ENCODE measurements at places on chromosomes 16 and 17.

GRCh38 chr16:19923396-19923795 is 38.7 kb upstream of the GPRC5B start:
- no peak for DNase-seq

GRCh38 chr16:29011112-29011511 is 26.3 kb downstream of the LAT start:
- DNase-seq, result no peak

GRCh38 chr17:64063766-64064224 is 43.4 kb upstream of the ICAM2 start:
- DNase-seq, result no peak

GRCh38 chr17:66301864-66302741 is at the start of gene PRKCA:
PRKCA (plus strand) TSS chr17:66302613.
- DNase-seq, result peak; percentile 86

GRCh38 chr16:12539185-12539929 is 264.3 kb downstream of the CPPED1 start:
- peak; percentile 65 for DNase-seq

DNA sequence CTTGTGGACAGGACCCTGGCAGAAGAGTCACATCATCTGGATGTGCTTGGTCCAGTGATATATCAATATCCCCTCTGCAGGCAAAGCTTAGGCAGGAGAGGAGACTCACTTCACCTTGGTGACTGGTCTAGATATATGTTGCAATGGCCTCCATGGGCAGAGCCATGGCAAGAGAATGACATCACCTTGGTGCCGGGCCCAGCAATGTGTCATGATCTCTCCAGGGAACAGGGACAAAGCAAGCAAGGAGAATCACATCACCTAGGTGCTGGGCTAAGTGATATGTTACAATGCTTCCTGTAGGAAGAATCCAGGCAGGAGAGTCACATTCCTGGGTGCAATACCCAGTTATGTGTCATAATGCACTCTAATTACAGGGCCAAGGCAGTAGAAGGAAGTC is 2106.2 kb downstream of the TP53TG3F start:
- DNase-seq, result no peak

- no peak for DNase-seq
Observed at GRCh38 chr17:4800462-4801196, 1.5 kb downstream of the C17orf114 start.

DNA sequence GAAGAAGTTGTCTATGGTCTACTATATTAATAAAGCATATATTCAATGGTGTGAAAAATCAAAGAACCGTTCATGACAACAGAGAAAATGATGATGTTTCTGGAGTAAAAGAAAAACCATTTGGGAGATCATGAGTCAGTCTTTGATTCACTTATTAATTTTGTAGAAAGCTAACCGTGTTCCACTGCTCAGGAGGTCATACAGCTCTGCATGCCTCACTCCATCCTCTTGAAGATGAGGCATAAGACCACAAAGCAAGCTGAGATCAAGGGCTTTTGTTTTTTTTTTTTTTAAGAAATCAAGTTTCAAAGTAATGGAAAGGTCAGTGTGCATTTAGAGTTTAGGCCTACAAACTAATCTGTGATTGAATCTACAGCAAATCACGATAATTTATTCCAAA is 206.4 kb downstream of the CEP112 start:
- DNase-seq, result no peak

DNA sequence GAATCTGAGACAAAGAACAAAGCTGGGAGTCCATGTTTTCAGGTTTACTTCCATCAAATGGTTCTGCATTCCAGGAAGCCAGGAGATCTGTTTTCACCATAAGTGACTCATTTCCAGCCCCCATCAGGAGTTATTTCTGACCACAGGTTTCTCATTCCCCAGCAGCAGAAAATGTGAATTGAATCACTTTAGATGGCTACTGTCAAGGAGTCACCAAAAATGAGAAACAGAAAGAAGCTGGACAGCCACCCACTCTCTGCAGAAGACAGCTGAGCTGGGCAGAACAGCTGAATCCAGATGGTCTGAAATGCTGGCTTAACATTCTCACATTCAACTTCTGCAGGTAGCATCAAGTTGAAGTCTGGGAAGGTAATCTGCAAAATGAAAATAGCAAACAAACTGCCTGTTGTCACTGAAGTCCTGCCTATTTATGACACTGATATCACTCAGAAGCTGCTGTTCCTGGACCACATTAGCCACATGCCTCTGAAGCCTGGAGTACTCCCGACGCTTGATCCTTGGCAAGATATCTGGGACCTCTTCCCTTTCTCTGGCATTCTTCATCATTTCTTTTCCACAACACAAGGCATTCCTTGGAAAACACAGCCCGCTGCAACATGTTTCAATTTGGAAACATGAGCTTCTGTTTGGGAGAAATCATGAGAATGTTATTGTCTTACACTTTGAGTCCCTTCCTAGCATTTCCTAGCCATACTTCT is 15.3 kb downstream of the CCL11 start:
- DNase-seq, result no peak

GRCh38 chr16:3070608-3071111 is 5.2 kb downstream of the IL32 start:
- DNase-seq, result no peak

DNA sequence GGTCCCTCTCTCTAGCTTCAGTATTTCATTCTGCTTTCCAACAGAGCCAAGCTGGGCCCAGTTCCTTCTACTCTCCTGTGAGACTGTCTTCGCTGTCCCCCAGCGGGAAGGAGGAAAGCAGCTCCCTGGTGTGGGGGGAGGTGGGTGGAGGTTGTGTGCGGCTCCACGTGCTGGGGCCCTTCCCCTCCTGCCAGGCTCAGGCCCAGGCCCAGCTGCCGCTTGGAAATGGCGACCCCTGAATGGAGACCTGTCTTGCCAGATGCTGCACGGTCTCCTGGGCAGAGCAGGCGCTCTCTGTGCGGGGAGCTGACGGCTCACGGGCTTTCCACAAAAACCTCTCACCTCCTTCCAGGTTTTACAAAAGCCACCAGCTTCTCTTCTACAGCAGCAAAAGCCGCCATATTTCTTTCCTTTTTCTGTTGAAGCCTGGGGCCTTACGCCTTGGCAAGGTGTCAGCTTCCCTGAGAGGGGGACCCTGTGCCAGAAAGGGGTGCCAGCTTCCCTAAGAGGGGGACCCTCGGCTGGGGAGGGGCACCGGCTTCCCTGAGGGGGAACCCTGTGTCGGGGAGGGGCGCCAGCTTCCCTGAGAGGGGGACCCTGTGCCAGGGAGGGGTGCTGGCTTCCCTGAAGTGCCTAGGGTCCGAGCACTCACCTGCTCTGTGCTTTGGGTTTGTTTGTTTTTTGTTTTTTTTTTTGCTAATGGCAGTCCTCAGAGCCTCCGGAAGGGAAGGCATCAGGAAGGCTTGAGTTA is 47.5 kb downstream of the ZNF778 start:
- peak; percentile 56 for DNase-seq

DNA sequence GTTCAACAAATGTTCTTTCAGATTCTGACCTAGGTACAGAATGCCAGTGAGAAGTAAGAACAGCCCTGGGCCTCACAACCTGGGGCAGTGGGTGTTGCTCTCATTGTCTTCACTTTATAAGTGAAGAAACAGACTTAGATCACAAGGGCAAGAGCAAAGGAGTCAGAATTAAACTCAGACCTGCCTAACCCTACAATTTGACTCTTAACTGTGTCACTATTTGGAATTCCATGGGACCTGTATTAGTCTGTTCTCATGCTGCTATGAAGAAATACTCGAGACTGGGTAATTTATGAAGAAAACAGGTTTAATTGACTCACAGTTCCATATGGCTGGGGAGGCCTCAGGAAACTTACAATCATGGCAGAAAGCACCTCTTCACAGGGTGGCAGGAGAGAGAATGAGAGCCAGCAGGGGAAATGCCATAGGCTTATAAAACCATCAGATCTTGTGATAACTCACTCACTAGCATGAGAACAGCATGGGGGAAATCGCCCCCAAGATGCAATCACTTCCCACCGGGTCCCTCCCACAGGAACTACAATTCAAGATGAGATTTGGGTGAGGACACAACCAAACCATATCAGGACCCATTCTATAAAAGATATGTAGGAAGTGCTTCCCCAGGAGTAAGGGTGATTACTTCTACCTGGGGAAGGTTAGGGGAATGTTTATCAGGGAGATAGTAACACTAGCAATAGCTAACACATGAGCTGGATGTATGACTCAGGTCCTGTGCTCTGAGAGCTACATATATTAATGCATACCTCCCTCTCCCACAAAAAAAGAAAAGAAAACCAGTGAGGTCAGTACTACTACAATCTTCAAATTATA is 270.1 kb downstream of the SOX9 start:
- DNase-seq, result no peak

GRCh38 chr16:83350481-83350880 is 457.3 kb upstream of the HSBP1 start:
- DNase-seq, result no peak

DNA sequence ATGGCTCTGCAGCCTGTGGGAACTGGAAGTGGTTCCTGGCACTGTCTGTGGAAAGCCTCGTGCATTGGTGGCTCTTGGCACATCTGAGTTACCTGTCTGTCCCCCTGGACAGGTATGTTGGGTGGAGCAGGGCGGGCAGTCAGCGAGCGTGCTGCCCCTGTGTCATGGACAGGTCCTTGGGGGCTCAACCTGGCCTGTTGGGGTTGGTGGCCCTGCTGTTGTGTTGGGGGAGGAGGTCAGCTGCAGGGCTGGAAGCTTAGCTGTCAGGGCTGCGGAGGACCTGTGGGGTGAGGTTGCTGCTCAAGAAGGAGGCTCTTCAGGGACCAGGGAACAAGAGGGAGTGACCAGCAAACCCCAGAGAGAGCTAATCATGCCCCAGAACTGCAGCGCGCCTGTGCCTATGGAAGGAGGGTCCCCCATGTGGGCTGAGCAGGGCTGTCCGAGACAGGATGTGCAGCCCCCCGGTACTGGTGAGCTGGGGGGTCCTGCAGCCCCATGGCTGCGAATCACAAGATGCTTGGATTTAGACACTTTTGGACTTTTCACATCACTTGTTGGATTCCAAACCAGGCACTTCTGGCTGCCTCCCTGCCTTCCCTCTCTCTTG is 7.2 kb downstream of the NKD1 start:
- no peak for DNase-seq

GRCh38 chr17:66381701-66382362 is 79.4 kb downstream of the PRKCA start:
- no peak for DNase-seq

All from natural killer cell treated with Interleukin-12 subunit alpha and Interleukin-12 subunit beta and Interleukin-15 and Interleukin-18, amount 100 ng/mL, for 72 hours (primary cell).